SJSA1 (cell line): ENCODE measurements at places on chromosomes 2 and 18. TPM values are rescaled to one million over a fixed set of nuclear protein-coding genes. Genes with fewer than 3 reads are reported as not detected.
A peak's percentile ranks its signal among the peaks of the same experiment; 100 is the strongest.

FBXO36 gene
- total RNA-seq = 3.8 and 4.6 TPM in 2 replicates

AGBL5 gene
- total RNA-seq = 22.8 and 32.7 TPM in 2 replicates

FBXO15 gene
- total RNA-seq = 0.63 TPM in 1 of 2 replicates, not detected in the other

HMSD gene
- total RNA-seq = 0.53 and 1.00 TPM in 2 replicates

DNA sequence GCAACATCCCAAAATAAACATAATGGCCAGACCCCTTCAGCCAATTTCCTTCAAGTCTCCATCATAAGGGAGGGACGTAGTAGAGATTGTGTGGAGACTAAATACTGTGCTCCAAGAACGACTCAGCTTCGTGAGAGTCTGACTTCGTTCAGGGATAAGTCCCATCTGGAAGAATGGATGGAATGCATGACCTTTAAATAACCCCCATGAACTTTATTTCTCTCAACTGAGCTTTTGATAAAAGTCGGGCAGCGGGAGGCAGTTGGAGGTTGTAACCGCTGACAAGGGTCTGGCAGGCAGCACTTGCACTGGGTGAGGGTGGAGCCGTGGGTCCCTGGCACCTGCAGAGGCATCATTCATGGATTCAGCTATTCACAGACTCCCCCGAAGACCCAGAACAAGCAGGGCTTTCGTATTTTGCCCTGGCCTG, 115.9 kb downstream of the ZFP36L2 start:
- DNase-seq = peak; percentile 87

GRCh38 chr2:218658671-218659257, 659 bp downstream of the ZNF142 start:
- DNase-seq = peak; percentile 42

DNA sequence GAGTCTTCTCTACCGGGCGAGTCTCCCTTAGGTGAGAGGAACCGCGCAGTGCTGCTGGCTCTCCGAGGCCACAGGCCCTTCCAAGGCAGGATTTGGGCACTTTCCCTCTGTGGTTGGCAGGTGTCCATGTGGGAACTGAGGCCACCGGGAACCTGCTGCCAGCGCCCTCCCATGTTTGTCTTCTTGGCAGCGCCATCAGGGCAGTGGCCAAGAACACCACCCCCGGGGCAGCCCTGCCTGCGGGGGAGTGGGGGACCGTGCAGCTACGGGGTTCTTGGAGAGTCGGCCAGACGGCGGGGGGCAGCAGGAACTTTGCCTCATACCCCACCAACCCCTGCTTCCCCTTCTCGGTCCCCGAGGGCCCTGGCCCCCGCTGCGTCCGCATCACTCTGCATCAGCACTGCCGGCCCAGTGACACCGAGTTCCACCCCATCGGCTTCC, 10.0 kb downstream of the CAPN10 start:
- DNase-seq = no peak

DNA sequence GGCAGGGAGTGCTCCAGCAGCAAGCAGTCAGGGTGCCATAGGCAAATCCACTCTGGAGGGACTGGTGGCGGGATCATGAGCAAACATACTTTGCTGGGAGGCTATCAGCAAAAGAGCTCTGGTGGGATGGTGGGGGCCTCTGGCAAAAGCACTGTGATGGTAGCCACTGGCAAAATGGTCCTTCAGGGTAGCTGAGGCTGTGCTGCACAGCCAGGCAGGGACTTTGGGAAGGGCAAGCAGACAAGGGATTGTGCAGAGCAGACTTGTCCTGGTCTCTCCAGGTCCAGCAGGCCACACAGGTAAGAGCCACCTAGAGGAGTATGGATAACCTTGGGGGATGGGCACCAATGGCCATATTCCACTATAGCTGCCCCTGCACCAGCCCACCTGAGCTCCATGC, 129.4 kb upstream of the OTOS start:
- no peak for DNase-seq
